ENCODE measurements at places on chromosomes 16 and 17.

- no peak for DNase-seq
These were observed 38.0 kb upstream of the CDH15 start for GRCh38 chr16:89133457-89134127.

DNA sequence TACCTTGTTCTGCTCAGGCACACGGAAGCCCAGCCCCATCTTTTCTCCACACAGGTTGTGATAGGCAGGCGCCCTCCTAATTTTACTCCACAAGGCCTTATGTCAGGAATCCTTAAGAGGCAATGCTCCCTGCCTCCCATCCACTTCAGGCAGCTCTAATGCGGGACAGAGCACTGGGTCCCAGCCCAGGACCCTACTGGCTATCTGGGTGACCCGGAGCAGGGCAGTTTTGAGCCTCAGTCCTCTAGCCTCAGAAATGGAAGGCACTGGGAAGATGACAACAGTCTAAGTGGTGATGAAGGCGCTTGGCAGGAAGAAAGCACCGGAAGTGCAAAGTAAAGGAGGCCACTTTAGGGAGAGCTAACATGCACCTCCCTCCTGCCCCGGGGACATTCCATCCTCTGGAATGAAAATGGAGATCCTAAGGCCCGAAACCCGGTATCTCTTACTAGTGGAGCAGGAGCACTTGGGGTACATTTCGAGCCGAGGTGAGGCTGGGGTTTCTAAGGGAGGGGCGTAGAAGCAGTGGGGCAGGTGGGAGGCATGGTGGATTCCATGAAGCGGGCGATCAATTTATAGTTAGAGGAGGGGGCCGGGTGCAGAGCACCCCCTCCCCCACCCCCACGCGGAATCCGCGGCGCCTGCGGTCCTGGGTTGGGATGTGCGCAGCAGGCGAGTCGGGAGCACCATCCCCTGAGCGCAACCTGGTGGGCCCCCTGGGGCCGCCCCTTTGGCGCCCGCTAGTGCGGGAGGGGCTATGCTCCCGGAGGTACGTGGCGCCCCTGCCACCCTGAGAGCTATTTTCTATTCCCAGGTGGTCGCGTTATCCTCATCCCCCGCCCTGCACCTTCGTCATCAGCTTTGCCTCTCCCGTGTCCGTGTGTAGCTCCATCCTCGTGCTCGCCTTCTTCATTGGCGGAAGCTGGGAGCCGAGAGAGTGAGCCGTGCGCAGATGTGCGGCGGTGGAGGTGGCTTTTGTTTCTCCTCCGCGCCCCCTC lies 4.9 kb downstream of the MT1F start:
- peak; percentile 21 for DNase-seq

DNA sequence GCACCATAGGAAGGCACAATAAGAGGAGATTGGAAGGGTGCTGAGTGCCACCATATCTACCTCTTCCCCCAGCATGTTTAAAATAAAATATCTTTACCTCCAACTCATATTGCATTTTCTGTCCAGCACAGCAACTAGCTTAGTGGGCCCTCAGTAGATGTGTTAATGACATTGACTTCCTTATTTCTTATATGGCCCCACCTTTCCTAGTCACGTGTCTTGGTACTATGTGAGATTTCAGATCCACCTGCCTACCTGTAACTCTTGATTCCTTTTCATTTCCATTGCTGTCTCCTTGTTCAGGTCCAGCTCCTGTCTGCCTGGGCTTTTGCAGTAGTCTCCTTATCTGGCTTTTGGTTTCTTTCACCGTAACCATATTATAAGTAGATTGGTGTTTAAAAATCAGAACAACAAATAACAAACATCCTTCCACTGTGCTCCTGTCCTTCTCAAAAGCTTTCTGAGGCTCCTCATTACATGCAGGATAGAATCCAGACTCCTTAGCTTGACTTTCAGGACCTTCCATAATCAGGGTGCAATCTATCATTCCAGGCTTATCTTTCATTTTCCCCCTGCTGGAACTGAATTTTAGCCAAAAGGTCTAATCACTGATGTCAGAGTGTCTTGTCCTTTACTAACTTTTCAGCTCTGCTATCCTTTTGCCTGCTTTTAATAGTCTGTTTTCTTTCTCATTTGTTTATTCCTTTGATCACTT lies 71.3 kb downstream of the FTO start:
- DNase-seq: no peak

- DNase-seq: no peak
These were observed 454.3 kb downstream of the HAPSTR1 start for GRCh38 chr16:9545522-9546437.

DNA sequence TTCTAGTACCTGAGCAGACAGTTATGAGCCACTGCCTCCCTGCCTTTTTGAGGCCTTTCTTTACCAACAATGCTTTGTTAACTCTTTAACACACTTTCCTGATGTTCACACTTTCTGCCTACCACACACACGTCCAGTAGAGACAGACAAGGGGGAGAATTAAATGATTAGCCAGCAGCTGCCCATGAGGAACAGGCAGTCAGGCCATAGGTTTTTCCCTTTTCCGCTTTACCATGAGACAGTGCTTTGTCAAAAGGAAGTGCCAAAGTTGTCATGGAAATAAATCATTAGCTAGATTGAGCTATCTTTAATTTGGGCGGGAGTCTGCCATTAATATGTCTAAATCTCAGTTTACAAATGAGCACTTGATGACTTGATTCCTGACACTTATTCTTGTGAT lies 102.1 kb downstream of the PITPNC1 start:
- DNase-seq: no peak

DNA sequence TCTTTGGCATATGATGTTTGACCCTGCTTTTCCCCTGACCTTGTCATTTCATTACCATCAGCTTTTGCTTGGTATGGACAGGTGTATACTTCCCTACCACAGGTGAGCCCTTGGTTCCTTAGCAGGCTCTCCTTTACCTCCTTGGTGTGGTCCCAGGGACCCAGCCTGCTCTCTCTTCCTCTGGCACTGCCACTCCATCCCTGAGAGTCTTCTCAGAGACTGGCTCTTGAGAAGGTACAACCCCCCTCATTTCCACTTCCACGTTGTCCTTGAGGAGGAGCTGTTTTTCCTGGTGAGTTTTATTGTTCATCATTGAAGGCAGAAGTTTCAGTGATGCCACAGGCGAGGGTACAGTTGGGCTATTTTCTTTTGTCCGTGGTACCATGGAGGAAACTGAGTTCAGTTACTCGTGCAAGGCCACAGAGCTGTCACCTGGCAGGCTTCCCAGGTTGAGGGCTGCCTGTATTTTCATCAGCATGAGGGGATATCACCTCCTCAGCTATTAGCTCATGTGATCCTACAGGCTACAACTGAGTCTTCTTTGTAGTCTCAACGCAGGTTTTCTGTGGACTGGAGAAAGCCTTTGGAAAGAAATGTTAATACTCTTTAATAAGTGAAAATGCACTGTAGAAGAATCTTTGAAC lies 52.3 kb downstream of the MSI2 start:
- DNase-seq: no peak
